ENCODE measurements at places on chromosomes 16 and 17.

GRCh38 chr17:65278050-65278819, 141.1 kb downstream of the RGS9 start:
- ATAC-seq = no peak

- ATAC-seq = peak; percentile 98
These were observed 11.8 kb downstream of the ENDOV start for GRCh38 chr17:80426671-80427326.

GRCh38 chr17:63843910-63844677, 1.6 kb upstream of the SMARCD2 start:
- no peak for ATAC-seq

DNA sequence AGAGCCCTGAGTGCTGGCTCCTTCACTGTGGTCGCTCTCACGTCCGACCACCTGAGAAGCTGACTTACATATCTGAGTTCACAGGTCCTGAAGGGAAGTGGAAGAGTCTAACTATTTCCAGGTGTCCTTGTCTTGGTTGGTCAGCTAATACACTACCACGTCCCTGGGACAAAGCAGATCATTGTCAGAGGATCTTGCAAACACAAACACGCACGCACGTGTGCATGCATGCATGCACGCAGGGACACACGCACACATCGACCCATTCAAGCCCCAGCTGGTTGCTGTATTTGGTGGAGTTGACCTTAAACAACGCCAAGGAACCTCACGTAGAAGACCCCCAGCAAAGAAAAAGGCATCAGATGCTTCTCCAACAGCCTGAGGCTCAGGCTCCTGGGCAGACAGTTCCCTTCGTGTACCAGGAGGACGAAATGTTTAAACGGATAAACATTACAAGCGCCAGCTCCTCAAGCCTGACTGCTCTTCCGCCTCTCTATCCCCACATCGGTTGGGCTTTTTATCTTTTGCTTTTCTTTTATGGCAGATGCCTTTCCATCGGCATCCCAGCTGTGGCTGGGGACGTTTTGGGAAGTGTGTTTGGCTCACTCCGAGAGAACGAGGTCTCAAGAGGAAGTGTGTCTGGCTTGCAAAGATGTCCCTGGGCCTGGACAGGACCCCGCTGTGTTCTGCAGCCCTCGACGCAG, 95.8 kb downstream of the TBC1D16 start:
- ATAC-seq = no peak

DNA sequence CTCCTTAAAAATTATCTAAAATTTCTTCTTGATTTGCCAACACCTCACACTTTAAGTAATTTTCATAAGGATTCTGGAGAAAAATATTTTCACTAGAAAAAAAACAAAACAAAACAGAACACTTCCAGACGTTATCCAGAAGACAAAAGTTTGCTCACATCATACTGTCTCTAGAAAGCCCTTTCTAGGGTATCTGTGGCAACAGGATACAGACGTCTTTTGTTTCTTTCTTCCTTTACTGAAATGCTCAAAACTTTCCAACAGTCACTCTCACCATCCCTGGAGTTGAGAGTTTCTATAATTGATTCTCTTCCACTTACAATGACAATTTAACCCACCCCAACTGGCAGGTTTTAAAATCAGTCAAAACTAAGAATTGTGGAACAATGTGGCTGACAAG, 2.6 kb downstream of the ZC3H7A start:
- no peak for ATAC-seq

DNA sequence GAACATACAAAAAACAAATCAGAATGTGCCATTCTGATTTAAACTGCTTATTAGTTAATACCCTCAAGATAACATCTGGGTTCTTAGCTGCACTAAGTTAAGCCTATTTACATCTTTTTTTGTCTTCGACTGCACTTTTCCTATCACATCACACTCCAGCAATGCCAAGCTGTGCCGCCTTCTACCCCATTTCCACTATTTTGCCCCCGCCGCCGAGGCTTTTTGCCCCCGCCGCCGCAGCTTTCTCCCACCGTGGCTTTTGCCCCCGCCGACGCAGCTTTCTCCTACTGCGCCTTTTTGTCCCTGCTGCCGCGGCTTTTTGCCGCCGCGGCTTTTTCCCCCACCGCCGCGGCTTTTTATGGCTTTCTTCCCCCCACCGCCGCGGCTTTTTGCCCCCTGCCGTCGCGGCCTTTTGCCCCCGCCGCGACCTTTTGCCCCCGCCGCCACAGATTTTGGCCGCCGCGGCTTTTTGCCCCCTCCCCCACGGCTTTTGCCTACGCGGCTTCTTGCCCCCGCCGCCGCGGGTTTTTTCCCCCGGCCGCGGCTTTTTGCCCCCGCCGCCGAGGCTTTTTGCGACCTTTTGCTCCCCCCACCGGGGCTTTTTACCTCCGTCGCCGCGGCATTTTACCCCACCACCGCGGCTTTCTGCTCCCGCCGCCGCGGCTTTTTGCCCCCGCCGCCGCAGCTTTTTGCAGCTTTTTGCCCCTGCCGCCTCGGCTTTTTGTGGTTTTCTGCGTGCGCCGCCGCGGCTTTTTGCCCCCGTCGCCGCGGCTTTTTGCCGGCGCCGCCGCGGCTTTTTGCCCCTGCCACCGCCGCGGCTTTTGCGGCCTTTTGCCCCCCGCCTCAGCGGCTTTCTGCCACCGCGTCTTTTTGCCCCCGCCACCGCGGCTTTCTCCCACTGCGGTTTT, 331.4 kb upstream of the WSB1 start:
- no peak for ATAC-seq

DNA sequence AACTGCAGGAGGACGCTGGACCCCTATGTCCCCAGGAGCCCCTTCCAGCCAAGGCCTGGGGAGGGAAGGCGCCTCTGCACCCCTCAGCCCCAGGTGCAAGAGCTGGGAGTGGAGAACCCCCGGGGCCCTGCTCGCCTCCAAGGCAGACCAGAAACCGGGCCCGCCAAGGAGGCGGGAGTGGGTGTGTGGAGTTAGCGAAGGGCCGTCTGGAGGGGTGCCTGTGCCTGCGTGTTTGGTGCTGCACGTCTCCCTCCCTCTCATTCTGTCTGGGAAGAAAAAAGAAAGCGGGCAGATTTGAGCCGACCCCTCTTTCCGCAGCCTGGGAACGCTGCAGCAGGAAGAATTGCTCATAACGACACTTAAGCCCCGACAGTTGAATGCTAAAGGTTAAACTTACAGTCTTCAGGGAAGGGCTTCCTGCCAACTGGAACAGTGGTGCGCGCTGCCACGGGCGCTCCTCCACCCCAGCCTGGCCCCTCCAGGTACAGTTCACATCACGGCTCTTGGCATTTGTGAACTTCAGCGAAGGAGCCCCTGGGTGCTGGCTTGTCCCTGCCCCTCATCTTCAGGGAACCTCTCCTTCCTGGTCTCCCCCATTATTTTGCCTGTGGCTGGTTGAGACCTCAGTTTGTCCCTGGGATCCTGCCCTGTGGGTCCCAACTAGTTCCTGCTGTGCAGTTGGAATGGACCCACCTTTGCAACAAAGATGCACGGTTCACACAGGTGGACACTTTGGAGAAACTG, 19.2 kb upstream of the ZFHX3 start:
- no peak for ATAC-seq

GRCh38 chr16:10808850-10809249, 9.7 kb downstream of the TVP23A start:
- no peak for ATAC-seq

DNA sequence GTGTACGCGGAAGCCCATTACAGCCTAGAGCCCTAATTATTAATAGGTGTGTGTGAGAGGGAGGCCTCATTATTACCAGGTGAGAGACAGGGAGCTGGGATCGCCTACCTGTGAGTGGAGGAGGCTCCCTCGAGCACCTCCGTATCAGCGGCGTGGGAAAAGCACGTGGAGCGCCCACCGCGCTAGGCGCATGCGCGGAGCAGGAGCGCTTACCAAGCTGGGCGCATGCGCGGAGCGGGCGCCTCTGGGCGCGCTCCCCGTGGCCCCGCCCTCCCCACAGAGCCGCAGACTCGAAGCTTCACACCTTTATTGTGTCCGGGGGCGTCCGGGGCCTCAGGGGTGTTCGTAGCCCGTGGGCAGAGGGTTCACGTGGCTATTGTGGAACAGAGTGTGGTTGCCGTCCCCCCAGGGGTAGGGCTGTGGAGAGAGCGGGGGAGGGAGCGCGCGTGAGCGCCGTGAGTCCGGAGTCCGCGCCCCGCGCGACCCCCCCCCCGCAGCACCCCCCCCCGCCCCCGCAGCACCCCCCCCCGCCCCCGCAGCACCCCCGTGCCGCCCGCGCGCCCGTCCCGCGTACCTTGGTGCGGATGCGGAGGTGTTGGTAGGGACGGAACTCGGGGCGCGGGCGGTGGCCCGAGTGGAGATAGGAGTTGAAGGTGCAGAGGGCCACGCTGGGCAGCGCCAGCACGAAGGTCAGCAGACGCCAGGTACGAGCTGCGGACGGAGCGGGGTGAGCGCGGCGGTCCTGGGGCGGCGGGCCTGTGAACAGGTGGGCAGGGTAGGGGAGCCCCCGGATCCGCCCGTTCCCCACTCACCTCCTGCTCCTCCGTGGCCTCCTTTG, 500 bp downstream of the COX6A2 start:
- peak; percentile 41 for ATAC-seq

DNA sequence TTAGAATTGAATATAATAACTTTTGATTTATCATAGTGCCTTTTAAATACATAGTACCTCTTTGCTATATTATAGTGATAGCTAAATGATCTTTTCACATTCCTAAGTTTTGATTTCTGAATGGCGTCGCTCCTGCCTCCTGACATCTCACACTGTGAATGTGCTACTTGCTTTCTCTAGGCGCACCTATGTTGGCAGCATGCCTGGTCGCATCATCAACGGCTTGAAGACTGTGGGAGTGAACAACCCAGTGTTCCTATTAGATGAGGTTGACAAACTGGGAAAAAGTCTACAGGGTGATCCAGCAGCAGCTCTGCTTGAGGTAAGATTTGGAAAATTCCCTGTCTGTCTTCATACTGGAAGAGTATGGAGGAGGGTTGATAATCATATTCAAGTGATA, 29.8 kb upstream of the ABCC11 start:
- ATAC-seq = no peak

- ATAC-seq = no peak
These were observed 204.6 kb downstream of the STX8 start for GRCh38 chr17:9371019-9371418.

DNA sequence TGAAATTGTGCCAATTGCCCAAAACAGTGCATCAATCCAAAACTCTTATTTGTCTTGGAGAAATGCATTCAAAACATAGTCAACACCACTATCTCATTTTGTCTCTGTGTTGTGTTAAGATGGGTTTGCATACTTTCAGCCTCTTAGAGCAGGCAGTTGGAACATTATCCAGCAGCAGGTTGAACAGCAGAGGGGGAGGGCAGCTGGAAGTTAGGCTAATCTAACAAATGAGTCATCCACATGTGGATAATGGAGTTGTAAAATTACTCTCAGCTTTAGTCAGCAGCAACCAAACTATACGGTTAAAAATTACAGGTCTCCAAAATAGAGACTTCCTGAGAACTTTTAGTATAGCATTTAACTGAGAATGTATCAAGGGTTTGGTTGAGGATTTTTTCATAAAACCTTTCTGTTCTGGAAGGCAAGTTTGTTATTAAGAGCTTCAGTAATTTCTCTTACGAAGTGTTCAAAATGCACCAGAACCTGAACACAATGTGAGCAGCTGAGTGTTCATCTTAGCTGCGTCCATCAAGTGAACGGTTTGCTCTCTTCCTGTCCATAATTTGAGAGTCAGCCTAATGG, 46.3 kb downstream of the PRKCA start:
- peak; percentile 58 for ATAC-seq

DNA sequence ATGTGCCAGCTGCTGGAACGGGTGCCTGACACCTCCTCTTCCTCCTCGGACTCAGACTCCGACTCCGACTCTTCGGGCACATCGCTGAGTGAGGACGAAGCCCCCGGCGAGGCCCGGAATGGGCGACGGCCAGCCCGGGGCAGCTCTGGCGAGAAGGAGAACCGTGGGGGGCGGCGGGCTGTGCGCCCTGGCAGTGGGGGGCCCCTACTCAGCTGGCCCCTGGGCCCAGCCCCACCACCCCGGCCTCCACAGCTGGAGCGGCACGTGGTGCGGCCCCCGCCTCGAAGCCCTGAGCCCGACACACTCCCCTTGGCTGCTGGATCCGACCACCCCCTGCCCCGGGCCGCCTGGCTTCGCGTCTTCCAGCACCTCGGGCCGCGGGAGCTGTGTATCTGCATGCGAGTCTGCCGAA, 6.8 kb downstream of the FBXL19 start:
- ATAC-seq = no peak

- ATAC-seq = no peak
These were observed 24.8 kb upstream of the CDRT4 start for GRCh38 chr17:15492186-15492585.

DNA sequence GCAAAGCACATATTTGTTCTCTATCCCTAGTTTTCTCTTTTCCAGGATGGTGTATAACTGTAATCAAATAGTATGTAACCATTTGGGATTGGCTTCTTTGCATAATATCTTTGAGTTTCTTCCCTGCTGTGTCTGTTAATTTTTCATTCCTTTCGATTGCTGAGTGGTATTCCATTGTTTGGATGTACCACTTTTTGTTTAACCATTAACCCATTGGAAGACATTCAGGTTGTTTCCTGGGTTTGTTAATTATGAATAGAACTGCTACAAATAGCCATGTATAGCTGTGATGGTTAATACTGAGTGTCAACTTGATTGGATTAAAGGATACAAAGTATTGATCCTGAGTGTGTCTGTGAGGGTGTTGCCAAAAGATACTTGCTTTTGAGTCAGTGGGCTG, 4.6 kb upstream of the SLFN13 start:
- no peak for ATAC-seq

DNA sequence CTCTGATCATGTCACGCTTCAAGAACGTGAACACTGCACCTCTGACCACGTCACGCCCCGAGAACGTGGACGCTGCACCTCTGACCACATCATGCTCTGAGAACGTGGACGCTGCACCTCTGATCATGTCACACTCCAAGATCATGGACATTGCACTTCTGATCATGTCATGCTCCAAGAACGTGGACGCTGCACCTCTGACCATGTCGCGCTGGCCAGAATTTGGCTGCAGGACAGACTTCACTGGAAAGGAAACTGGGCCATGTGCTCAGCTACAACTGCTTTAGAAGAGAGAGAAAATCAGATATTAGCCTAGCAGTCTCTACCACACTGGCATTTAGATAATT, 182.7 kb downstream of the RPTOR start:
- ATAC-seq = no peak

- ATAC-seq = no peak
These were observed 8.1 kb downstream of the TMEM235 start for GRCh38 chr17:78239489-78239931.

GRCh38 chr16:2592786-2593185, 55.0 kb downstream of the PDPK1 start:
- no peak for ATAC-seq

DNA sequence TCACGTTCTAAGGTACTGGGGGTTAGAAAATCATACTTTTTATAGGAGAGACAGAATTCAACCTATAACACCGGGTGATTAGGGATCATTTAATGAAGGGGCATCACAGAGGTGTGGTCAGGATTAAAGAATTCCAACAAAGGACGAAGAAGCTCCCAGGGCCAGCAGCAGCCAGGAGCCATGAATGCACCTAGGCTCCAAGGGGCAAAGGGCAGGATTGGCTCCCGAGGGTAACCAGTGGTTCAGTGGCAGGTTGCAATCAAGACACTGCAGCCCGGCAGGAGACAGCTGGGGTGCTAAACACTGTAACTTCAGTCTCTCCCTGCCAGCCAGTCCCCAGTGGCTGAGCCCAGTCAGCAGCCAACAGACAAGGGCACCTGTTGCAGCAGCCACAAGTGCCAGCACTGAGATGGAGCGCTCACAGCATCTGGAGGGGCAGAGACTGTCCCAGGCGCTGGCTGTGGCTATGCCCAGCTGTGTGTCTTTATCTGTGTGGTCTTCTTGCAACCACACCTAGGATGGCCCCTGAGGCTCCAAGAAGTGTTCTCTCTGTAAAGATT, 23.9 kb downstream of the DHRS7C start:
- ATAC-seq = no peak

GRCh38 chr17:45273551-45273957, 11.7 kb upstream of the SPATA32 start:
- no peak for ATAC-seq
